ENCODE measurements at places on chromosomes 5 and 9. TPM values are rescaled to one million over a fixed set of nuclear protein-coding genes. Genes with fewer than 3 reads are reported as not detected.
A peak's percentile ranks its signal among the peaks of the same experiment; 100 is the strongest.

The SLC34A1 gene
- total RNA-seq: not detected

The POLR1E gene
- total RNA-seq: 33.4 TPM

GRCh38 chr9:126114409-126114760 lies 212.2 kb upstream of the MVB12B start:
- no peak overlapping the region for H3K27ac ChIP-seq
- H3K4me1 ChIP-seq: no peaks in the 10 kb centered on the region
- DNase-seq: peak; percentile 52
- no peaks in the 10 kb centered on the region for H3K27me3 ChIP-seq
- H3K4me3 ChIP-seq: no peak overlapping the region

DNA sequence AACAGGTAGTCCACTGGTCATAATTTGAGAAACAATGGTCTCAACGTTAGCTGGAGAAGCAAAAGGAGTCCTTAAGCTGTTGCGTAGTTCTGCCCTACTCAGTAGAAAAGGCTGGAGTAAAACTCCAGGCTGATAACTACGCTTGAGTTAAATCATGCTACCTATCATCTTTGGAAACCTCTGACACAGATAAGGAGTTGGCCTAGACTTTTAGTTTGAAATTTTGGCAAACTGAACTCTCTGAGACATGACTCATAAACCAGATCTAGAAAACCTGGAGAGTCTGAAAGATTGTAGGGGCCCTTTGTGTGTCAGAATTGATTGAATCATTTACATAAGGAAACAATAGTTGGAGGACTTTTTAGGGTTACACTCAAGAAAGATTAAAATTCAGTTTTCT lies 26.3 kb downstream of the NMUR2 start:
- no peak for DNase-seq
- H3K4me3 ChIP-seq: no peak overlapping the region
- H3K36me3 ChIP-seq: no peaks in the 10 kb centered on the region
- no peaks in the 10 kb centered on the region for H3K4me1 ChIP-seq
- no peaks in the 10 kb centered on the region for H3K27me3 ChIP-seq
- no peak overlapping the region for H3K27ac ChIP-seq

GRCh38 chr5:78552729-78553342 lies 95.7 kb downstream of the LHFPL2 start:
- no peaks in the 10 kb centered on the region for H3K36me3 ChIP-seq
- H3K27ac ChIP-seq: no peak overlapping the region
- peaks cover 20% of the 10 kb centered on the region for H3K4me1 ChIP-seq

DNA sequence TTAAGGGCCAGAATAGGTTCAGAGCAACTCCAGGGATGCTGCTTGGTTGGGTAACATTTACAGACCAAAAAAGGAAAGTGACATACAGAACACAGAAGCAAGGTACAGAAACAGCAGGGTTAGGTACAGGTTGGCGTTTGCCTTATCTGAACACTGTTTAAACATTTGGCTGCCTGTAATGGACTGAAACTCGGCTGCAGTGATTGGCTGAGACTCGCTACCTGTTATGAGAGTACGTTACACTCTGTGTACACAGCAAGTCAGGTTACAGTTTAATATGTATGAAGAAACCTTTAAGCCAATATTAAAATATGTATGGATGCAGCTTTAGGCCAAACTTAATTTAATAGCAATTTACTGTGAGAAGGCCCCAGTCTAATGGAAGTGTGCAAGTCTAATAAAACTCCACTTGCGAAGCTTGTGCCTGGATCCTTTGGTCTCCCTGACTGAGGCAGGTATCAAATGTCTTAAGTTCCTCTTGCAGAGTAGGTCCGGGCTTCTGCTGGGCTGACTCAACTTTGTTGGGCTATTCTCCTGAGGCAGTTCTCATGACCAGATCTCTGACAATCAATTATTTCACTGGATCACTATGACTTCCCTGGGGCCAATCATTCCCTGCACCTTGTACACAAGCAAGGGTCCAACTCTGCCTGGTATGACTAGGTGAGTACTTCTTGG lies 204.9 kb downstream of the ZNF462 start:
- no peak overlapping the region for H3K27ac ChIP-seq
- DNase-seq: no peak
- H3K36me3 ChIP-seq: no peaks in the 10 kb centered on the region

- H3K27ac ChIP-seq: no peak overlapping the region
- no peak overlapping the region for H3K4me3 ChIP-seq
Observed at GRCh38 chr5:174348311-174348981, 302.9 kb downstream of the NSG2 start.

DNA sequence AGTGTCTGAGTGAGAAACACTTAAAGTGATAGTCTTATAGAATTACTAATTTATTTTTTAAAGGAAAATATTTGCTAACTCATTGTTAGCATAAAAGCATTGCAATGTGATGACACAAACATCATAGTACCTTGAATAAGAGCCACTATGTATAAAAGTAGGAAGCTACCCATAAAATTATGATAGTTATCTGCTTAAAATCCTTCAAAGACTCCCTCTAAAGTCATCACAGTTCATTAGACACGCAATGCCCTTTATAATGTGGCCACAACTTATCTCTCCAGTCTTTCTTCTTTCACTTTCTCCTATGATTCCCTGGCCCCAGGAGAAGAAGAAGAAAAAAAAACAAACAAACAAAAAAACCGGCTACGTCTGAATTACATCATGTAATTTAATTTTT lies 1144.0 kb upstream of the NUDT12 start:
- H3K27ac ChIP-seq: no peak overlapping the region
- peaks cover 4% of the 10 kb centered on the region for H3K4me1 ChIP-seq
- H3K36me3 ChIP-seq: no peaks in the 10 kb centered on the region
- no peak overlapping the region for H3K4me3 ChIP-seq

- no peak overlapping the region for H3K27ac ChIP-seq
- H3K36me3 ChIP-seq: no peaks in the 10 kb centered on the region
- no peak overlapping the region for H3K4me3 ChIP-seq
- no peak for DNase-seq
Observed at GRCh38 chr5:98076501-98076900, 697.0 kb upstream of the RGMB start.

GRCh38 chr9:118419676-118420075 lies 715.5 kb downstream of the TLR4 start:
- no peak for DNase-seq
- no peak overlapping the region for H3K4me3 ChIP-seq
- H3K27me3 ChIP-seq: no peaks in the 10 kb centered on the region

DNA sequence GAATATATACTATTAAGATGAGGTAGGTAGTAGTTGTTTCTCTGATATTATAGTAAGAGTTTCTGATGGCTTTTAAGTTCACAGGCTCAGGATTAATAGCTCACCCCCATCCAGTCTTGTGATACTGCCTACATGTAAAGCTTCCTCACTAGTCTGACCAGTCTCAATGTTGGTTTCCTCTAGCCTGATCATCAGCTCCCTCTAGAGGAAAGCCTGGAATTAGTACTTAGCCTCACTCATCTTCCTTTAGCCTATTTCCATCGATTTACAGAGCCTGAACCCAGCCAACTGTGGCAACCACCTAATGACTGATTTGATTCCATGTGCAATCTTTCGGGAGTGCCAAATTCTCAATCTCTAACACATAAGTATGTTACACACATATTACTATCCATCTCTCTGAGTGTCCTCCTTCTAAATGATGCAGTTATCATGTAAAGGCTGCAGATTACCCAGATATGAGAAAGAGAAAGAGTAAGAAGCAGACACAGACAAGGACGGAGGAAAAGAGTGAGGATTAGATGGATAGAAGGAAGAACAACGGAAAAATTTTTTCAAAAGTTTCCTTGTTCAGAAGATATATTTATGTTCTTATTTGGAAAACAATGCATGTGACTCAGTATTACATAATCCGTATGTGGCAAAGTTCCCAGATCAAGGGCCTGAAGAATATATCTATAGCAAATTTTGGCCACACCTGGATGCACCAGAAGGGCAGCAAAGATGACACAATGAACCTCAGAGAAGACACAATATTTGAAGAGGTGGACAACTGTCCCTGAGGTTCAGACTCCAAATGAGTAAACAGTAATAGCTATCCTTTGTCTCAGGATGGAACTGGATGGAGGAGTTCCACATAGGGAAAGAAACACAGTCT lies 333.7 kb downstream of the ELAVL2 start:
- no peaks in the 10 kb centered on the region for H3K36me3 ChIP-seq
- no peak overlapping the region for H3K27ac ChIP-seq
- DNase-seq: no peak
- H3K4me1 ChIP-seq: no peaks in the 10 kb centered on the region
- no peaks in the 10 kb centered on the region for H3K27me3 ChIP-seq
